ENCODE measurements at places on chromosomes 7 and 10.

GRCh38 chr10:123463698-123464097 is 202.5 kb upstream of the GPR26 start:
- DNase-seq = no peak

DNA sequence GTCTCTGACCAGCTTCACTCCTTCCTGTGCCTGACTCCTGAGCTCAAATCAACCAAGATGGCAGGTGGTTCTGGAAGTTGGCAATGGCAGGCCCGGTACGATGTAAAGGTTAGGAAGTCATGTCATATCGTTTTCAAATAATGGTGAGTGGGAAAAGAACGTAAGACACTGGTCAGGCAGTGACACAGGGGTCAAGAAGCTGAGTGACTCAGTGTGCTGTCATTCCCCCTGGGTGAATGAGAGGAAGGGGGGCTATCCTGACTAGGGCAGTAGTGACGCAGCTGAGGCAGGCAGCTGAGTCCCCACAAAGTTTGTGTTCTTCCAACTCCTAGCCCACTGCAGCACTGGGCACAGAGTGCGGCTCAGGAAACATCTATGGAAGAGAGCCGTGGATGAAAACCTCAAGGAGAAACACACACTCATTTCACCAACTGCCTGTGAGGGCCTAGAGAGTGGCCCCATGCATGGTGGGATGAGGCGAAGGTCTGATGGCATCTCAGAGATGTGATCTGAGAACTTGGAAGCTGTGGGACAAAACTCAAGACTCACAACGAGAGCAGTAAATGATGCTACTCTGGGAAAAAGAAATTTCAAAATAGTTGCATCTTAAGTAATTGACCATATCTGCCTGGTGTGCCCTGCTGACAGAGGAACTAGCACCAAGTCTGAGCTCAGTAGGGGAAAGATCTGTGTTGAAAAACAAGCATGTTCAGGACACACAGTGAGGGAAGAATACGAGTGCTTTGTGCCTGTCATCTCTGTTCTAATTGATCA is 23.2 kb downstream of the CREB3L2 start:
- no peak for DNase-seq

DNA sequence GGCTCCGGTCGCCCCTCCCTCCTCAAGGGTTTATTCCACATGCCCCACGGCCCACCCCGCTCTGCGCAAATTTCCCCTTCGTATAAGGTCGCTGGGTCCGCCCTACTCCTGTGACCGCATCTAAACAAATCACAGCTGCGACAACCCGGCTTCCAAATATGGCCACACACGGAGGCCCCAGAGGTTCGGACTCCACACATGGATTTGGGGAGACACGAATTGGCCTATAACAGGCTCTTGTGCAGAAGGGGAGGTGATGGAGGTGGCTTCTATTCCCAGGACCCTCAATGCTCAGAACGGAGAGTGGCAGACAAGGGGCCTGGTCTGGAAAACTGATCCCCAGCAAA is 90.1 kb downstream of the FOXL3 start:
- peak; percentile 26 for DNase-seq

- no peak for DNase-seq
These were observed 29.9 kb downstream of the LRRC20 start for GRCh38 chr10:70352401-70353097.

GRCh38 chr10:17273403-17273802 is 45.4 kb downstream of the VIM start:
- no peak for DNase-seq

DNA sequence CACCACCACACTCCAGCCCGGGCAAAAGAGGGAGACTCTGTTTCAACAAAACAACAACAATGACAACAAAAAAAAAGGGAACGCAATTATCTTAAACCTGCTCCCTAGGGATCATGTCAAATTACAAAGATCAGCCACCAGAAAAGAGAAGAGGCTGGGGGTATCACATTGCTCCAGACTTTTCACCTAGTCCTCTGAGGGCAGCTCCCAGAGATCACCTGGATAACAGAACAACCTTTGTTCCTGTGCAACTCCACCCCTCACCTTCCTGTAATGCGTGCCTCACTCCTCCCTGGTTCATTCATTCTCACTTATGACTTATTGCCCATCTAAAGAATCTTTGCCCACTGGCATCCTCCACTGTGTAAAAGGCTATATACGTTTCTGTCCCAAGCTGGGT is 31.8 kb downstream of the SVOPL start:
- DNase-seq = no peak

GRCh38 chr7:1475393-1475792 is 16.1 kb upstream of the MICALL2 start:
- DNase-seq = no peak

DNA sequence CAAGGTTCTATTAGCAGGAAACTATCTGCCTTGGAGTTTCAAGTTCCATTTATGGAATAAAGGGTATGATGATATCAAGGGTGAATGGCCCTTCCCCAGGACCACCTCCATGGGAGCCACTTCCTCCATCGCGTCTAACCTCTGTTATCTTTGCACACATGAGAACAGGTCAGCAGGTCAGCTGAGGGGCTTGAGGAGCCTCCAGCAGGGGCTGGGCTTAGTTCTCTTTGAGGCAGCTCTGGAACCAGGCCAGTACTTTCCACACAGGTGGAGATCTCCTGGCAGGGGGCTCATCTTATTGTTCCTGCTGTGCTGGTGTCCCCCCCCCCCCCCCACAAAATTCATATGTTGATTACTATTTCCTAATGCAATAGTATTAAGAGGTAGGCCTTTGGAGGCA is 472.2 kb upstream of the ZMIZ1 start:
- no peak for DNase-seq

DNA sequence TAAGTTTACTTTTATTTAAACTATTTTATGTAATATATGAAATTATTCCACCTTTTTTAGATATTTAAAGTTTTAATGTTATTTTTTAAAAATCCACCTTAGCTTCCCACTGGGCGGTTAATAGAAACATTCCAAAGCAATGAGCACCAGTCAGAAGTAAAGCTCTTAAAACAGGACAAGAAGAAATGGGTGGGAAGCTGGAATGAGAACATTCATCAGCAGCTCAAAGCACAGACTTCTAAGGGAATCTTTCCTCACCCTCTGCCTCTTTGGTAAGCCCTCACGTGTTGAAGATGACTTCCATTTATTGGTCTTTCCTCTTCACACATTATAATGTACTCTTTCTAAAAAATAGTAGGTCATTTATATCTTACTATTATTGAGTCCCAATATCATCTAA is 3.1 kb downstream of the AGMO start:
- no peak for DNase-seq
